ENCODE measurements at places on chromosomes 5 and 9. TPM values are rescaled to one million over a fixed set of nuclear protein-coding genes. Genes with fewer than 3 reads are reported as not detected.

- H3K4me1 ChIP-seq = no peaks in the 10 kb centered on the region
- H3K27me3 ChIP-seq = no peaks in the 10 kb centered on the region
- H3K4me3 ChIP-seq = peak overlapping the region; percentile 87
- H3K27ac ChIP-seq = peak overlapping the region; percentile 100
- H3K36me3 ChIP-seq = no peaks in the 10 kb centered on the region
- no peak for DNase-seq
Measured at GRCh38 chr9:96417661-96418082, 498 bp downstream of the ZNF367 start.

DNA sequence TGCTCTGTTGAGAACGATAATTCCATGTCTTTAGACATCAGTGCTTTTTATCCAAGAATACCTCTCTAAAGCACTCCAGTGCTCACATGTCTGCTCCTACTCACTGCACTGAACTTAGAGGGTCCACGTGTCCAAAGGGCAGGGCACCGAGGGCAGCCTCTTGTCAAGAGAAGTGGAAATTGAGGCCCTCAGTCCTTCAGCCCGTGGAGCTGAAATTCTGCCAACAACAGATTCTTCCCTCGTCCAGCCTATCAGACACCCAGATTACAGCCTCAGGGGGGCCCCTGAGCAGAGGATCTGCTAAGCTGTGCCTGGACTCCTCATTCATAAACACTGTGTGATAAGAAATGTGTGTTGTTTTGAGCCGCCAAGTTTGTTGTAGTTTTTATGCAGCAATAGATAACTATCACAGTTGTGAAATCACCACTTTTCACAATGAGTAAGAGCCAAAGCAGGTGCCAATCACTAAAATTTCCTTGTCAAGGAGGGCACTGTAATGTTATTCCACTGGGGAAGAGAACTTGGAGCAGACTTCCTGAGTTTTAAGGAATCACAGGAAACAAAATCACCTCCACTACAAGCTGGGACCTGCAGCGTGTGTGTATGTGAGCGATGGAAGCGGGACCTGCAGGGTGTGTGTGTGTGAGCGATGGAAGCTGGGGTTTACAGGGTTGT lies 58.8 kb upstream of the IGFBPL1 start:
- H3K36me3 ChIP-seq = no peaks in the 10 kb centered on the region
- no peak overlapping the region for H3K27ac ChIP-seq
- no peaks in the 10 kb centered on the region for H3K27me3 ChIP-seq
- no peak overlapping the region for H3K4me3 ChIP-seq
- no peaks in the 10 kb centered on the region for H3K4me1 ChIP-seq

- no peak for DNase-seq
- H3K36me3 ChIP-seq = no peaks in the 10 kb centered on the region
- H3K27me3 ChIP-seq = no peaks in the 10 kb centered on the region
- H3K4me1 ChIP-seq = peaks cover 30% of the 10 kb centered on the region
- H3K4me3 ChIP-seq = no peak overlapping the region
Measured at GRCh38 chr5:82330530-82331270, 52.5 kb upstream of the RPS23 start.

- H3K36me3 ChIP-seq = no peaks in the 10 kb centered on the region
- no peaks in the 10 kb centered on the region for H3K4me1 ChIP-seq
- H3K27ac ChIP-seq = no peak overlapping the region
- no peak overlapping the region for H3K4me3 ChIP-seq
Measured at GRCh38 chr9:119282476-119283077, 86.7 kb downstream of the BRINP1 start.

DNA sequence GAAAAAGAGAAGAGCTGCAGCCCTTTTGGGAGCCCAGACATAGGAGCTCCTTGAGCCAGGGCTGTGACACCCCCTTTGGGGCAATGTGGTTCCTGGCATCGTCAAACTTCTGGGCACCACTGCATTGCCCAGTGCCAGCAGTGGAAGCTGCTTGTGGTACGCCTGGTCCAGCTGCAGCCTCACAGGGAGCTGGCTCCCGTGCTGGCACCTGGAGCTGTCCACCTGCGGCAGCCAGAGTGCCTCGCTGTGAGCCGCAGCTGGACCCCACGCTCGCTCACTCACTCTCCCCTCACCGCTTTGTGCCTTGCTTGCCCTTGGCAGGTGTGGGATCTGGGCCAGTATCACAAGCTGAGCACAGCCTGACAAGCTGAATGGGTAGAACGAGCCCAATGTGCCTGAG lies 1150.8 kb upstream of the CDH6 start:
- H3K27ac ChIP-seq = no peak overlapping the region
- no peaks in the 10 kb centered on the region for H3K36me3 ChIP-seq
- no peaks in the 10 kb centered on the region for H3K4me1 ChIP-seq
- no peaks in the 10 kb centered on the region for H3K27me3 ChIP-seq
- DNase-seq = no peak

DNA sequence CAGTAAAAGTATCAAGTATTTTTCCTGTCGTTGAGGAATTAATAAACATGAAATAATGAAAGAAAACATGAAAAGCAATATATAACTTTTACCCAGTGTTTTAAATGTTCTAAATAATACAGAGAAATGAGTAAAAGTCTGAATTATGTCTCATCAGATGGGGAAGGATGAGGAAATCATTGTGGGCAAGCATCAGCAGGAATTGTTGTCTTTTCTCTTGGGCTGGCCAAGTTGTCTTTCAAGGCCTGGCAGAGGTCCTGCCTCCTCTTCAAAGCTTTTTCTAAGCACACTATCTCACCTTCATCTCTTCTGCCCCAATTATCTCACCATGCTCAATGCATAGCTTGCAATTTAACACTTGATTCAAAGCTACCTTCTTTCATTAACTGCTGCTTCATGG lies 41.9 kb downstream of the MOCS2 start:
- H3K27me3 ChIP-seq = no peaks in the 10 kb centered on the region
- no peak overlapping the region for H3K4me3 ChIP-seq
- peaks cover 11% of the 10 kb centered on the region for H3K4me1 ChIP-seq
- no peak overlapping the region for H3K27ac ChIP-seq
- DNase-seq = no peak

DNA sequence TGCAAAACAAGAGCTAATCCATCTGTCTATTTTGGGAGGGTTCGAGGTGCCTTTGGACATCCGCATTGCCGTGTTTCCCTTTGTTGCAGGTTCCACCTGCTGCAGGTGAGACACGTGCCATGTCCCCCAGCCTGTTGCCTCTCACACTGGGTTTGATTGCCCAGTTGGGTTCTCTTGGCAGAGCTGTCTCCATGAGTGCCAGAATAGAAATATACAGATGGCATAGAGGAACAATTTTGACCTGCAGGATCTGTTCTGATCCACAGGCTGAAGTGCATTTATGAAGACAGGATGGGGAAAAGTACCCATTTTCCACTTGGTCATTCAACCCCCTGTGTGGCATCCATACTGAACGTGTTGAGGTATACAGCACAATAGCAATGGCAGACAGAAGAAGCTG lies 178.1 kb downstream of the SGCD start:
- H3K36me3 ChIP-seq = peaks cover 7% of the 10 kb centered on the region
- no peaks in the 10 kb centered on the region for H3K27me3 ChIP-seq
- no peaks in the 10 kb centered on the region for H3K4me1 ChIP-seq
- H3K4me3 ChIP-seq = no peak overlapping the region
- DNase-seq = no peak
- H3K27ac ChIP-seq = no peak overlapping the region

GRCh38 chr9:81318571-81318970 lies 370.8 kb downstream of the TLE1 start:
- no peaks in the 10 kb centered on the region for H3K36me3 ChIP-seq
- no peaks in the 10 kb centered on the region for H3K4me1 ChIP-seq
- H3K27me3 ChIP-seq = no peaks in the 10 kb centered on the region
- H3K4me3 ChIP-seq = no peak overlapping the region
- DNase-seq = no peak
- no peak overlapping the region for H3K27ac ChIP-seq

GRCh38 chr5:172984244-172984953 lies 828 bp downstream of the ATP6V0E1 start:
- H3K27me3 ChIP-seq = no peaks in the 10 kb centered on the region
- H3K36me3 ChIP-seq = no peaks in the 10 kb centered on the region
- peak overlapping the region; percentile 86 for H3K4me3 ChIP-seq
- no peaks in the 10 kb centered on the region for H3K4me1 ChIP-seq
- peak; percentile 93 for DNase-seq

DNA sequence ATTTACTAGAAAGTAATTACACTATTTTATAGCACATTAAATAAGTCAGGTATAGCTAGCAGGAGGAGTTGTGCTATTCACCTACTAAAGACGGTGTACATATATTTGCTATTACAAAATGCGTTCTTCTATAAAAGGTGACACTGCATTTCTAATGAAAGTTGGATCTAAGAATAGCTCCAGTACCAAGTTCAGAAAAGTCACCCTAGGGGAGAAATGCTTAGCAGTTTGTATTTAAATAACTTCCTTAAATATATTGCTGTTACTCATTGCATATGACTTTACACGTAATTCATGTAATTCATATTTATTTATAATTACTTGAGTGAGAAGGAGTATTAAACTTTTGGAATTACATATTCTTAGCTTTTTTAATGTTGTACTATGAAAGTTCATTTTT lies 7.0 kb upstream of the SUB1 start:
- H3K36me3 ChIP-seq = no peaks in the 10 kb centered on the region
- DNase-seq = no peak
- H3K27me3 ChIP-seq = no peaks in the 10 kb centered on the region

DNA sequence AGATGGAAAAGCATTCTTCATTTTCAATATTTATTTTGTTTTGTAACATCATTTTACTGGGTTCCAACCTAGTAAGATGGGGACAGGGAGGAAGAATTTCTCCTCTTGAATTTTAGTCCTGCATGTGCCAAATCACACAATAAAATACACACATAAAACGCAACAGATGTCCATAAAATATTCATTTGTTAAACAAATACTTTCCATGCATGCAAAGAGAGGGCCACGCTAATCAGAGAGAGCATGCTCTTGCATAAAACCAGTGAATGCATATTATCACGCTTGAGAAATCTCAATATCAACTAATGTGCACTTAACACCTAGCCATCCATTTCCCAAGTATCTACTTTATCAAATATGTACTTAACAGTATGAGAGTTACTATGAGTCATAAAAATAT lies 212.6 kb upstream of the TARS1 start:
- no peak for DNase-seq
- no peak overlapping the region for H3K27ac ChIP-seq
- H3K36me3 ChIP-seq = no peaks in the 10 kb centered on the region

DNA sequence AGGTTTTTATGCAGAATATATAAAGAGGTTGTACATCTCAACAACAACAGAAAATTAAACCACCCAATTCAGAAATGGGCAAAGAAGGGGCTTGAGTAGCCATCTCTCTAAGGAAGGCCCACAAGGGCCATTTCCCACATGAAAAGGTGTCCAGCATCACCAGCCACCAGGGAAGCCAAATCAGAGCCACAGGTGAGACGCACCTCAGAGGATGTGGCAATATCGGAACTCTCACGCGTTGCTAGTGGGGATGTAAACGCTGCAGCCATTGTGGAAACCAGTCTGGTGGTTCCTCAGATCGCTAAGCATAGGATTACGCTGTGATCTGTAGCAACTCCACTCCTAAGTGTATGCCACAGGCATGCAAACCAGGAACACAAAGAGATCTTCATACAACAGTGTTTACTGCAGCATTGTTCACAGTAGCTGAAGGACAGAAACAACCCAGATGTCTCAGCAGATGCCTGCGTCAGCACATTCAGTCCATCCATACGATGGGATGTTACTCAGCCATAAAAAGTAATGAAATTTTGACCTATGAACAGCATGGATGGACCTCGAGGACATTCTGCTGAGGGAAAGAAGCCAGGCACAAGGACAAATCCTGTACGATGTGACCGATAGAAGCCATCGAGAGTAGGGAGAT lies 84.3 kb upstream of the CACNA1B start:
- no peak overlapping the region for H3K4me3 ChIP-seq
- H3K27me3 ChIP-seq = no peaks in the 10 kb centered on the region
- DNase-seq = no peak
- no peak overlapping the region for H3K27ac ChIP-seq
- H3K4me1 ChIP-seq = no peaks in the 10 kb centered on the region
- peaks cover 65% of the 10 kb centered on the region for H3K36me3 ChIP-seq

- no peak overlapping the region for H3K27ac ChIP-seq
- no peak for DNase-seq
- no peaks in the 10 kb centered on the region for H3K36me3 ChIP-seq
- no peak overlapping the region for H3K4me3 ChIP-seq
Measured at GRCh38 chr9:100602342-100602801, 24.5 kb downstream of the CAVIN4 start.

DNA sequence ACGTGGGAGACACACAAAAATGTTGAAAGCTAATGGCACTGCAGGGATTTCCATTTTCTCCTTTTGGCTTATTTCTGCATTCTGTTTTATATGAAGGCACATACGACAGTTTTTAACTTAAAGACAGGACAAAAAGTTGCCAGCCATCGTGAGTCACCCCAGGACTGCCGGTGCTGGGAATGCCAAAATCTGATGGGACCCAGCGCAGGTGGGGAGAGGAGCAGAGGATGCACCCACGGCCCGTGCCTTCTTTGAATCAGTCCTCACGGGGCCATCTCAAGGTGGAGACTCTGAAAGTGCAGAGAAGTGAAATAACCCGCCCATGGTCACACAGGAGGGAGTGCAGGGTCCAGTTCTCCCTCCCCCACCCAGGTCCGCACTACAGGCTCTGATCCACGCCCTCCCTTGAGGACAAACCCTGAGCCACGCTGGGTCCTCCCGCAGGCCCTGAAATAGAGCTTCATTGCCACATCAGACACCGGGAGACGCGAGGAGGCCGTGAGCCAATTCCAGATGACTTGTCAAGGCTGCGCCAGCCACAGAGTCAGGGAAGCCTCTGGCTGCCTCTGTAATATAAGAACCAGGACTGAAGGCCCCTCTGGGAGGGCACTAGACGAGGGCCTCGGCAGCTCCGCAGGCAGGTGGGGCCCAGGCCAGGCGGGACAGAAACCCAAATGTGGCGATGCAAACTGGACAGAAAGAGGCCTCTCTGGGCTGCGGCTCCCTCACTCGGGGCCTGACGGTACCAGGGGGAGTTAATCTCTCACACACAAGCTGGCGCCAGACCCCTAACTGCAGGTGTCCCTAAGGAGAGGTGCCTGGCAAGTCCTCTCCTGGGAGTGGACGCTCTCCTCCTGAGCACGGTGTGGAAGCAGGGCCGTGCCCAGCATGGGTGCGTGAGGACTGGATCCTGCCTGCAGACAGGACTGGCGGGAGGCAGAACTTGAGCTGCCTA lies 22.9 kb downstream of the ADAMTS2 start:
- H3K27ac ChIP-seq = no peak overlapping the region
- no peak overlapping the region for H3K4me3 ChIP-seq
- peaks cover 24% of the 10 kb centered on the region for H3K4me1 ChIP-seq
- H3K36me3 ChIP-seq = no peaks in the 10 kb centered on the region
- H3K27me3 ChIP-seq = no peaks in the 10 kb centered on the region
- no peak for DNase-seq

GRCh38 chr5:97495301-97495700 lies 312.3 kb upstream of the RIOK2 start:
- H3K36me3 ChIP-seq = no peaks in the 10 kb centered on the region
- DNase-seq = no peak
- no peaks in the 10 kb centered on the region for H3K27me3 ChIP-seq
- no peaks in the 10 kb centered on the region for H3K4me1 ChIP-seq
- no peak overlapping the region for H3K4me3 ChIP-seq
- no peak overlapping the region for H3K27ac ChIP-seq

PCDHB8 gene
- total RNA-seq = 0.90 TPM

ADAMTS13 gene
- total RNA-seq = 2.4 TPM

TOMM5 gene
- total RNA-seq = 63.9 TPM

PCDHB6 gene
- 0.33 TPM for total RNA-seq

GADD45G gene
- total RNA-seq = 294 TPM

TTC39B gene
- 2.3 TPM for total RNA-seq

ZNF879 gene
- total RNA-seq = 2.6 TPM

GPR150 gene
- total RNA-seq = not detected

DAP gene
- 65.8 TPM for total RNA-seq

All from right atrium auricular region (tissue), 2 donors.